ENCODE measurements at places on chromosomes 12 and 14.

GRCh38 chr12:4448943-4449850 lies 3.6 kb upstream of the FGF6 start:
- H3K4me3 ChIP-seq: no peak overlapping the region
- H3K27ac ChIP-seq: no peak overlapping the region
- peaks cover 24% of the 10 kb centered on the region for H3K27me3 ChIP-seq
- no peak for DNase-seq
- H3K4me1 ChIP-seq: no peaks in the 10 kb centered on the region

DNA sequence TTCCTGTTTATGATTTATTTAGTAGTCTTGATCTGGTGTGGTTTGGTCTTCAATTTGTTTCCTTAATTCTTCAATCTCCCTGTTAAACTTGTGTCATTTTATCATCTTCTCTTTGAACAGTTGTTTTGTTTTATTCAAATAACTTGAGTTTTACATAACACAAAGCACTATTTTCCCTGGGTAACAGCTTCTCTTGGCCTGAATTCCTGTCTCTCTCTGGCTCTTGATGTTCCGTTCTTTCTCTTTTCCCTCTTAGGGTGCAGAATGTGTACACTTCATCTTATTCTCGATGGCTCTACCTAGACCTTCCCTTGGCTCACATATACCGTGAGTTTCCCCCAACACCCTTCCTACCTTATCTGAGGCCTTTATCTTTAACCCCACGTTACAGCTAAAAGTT lies 36.8 kb upstream of the VPS33A start:
- H3K4me3 ChIP-seq: no peak overlapping the region
- H3K27ac ChIP-seq: no peak overlapping the region
- no peaks in the 10 kb centered on the region for H3K4me1 ChIP-seq
- no peaks in the 10 kb centered on the region for H3K27me3 ChIP-seq
- DNase-seq: no peak

- H3K27ac ChIP-seq: no peak overlapping the region
- H3K4me3 ChIP-seq: no peak overlapping the region
- peaks cover 9% of the 10 kb centered on the region for H3K4me1 ChIP-seq
- no peaks in the 10 kb centered on the region for H3K36me3 ChIP-seq
Measured at GRCh38 chr14:65237941-65238340, 135.6 kb upstream of the MAX start.

DNA sequence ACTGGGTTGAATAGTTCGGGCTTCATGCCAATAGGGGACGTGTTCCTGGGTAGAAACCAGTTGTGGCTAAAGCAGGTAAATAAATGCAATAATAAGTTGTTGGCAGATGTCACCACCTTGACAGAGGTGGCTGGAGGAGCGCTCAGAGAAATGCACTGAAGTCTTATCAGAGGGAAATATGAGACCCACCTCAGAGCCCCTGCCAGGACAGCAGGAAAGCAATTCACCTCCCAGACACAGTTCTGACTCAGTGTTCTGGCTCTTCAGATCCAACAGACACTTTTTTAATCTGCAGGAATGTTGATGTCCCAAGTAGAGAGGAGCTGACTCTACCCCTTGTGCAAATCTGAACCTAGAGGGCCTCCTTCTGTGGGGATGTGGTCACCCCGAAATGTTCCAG lies 687.1 kb upstream of the FBXO33 start:
- H3K4me1 ChIP-seq: no peaks in the 10 kb centered on the region
- no peak for DNase-seq
- no peaks in the 10 kb centered on the region for H3K36me3 ChIP-seq
- no peaks in the 10 kb centered on the region for H3K27me3 ChIP-seq
- H3K4me3 ChIP-seq: no peak overlapping the region
- H3K27ac ChIP-seq: no peak overlapping the region
